ENCODE measurements at places on chromosomes 7 and 10.

DNA sequence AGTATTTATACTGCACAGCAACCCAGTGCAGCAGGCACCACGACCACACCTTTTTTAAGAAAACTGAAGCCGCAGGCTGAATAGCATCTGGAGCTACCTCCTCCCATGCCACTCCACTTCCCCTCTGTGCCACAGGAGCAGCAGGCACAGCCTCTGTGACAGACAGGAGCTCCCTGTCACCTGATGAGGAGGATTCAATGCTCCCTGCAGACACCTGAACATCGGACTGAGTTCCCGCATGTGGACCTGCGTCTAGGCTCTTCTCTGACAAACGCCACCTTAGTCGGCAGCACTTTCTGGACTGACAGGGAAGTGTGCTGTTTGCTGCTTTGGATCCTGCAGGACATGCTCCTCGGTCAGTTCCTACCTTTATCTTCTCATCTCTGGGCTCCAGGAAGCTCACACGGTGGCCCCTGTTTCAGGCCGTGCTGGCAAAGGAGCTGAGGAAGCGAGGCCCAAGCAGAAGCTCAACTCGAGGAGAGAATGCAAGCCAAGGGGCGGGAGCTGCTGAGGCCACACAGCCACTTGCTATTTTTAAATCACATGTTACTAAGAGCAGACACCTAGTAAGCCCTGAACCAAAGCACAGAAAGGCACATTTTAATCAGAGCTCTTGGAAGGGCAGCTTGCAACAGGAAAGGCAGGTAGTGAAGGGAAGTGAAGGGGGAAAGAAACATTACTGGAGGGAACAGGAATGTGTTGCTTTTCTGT, 56.6 kb downstream of the VOPP1 start:
- no peak for DNase-seq

DNA sequence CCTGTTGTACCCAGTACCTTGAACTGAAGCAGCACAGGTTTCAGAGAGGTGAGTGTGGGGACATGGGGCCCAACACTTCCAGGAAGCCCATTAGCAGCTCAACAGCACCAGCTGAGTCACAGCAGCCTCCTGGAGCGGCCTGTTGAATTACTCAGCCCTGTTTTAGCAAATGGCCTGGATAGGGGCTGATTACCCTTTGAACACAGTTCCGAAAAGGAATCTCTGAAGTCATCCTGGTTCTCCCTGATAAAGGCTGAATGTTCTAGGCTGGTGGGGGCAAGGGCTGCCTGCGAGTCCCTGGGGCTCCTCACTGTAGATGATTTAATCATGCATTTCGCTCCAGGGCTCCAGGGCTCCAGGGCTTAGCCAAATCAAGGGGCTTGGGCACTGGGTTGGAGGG, 287.5 kb downstream of the GRID1 start:
- no peak for DNase-seq

DNA sequence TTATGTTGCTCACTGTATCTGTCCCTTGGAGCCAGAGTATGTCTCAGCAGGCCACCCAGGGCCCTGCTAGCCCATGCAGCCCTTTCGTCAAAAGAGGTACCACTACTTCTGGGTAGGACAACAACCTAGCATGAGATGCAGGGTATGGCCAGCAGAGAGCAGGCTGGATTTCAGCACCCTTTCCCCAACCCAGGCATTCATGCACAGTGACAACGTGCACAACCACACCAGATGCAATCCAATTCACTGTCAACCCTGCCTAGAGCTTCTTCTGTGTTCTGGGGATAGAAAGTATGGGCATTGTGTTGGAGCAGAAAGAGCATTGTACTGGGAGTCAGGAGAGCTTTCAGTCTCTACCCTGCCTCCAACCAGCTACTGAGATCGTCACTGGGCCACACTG, 37.9 kb downstream of the JAZF1 start:
- DNase-seq: no peak

DNA sequence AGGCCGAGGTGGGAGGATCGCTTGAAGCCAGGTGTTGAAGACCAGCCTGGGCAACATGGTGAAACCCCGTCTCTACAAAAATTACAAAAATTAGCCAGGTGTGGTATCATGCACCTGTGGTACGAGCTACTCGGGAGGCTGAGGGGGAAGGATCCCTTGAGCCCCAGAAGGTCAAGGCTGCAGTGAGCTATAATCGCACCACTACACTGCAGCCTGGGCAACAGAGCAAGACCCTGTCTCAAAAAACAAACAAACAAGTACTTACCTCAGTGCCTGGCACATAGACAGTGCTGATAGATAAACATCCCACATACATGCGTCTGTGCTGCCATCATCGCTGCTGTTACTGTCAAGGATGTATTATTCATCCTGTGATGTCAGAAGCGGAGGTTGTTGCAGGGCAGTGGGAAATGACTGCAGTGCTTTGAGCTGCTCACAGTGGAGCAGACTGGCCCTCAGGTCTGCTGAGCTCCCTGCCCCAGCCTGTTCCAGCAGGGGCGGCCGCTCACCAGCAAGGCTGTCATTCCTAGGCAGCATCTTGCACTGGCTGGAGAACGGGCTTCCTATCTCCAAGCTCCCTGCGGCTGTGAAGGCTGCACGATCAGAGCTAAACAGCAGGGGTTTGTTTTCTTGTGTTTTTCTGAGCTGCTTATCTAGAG, 18.6 kb downstream of the FOXK1 start:
- DNase-seq: no peak

DNA sequence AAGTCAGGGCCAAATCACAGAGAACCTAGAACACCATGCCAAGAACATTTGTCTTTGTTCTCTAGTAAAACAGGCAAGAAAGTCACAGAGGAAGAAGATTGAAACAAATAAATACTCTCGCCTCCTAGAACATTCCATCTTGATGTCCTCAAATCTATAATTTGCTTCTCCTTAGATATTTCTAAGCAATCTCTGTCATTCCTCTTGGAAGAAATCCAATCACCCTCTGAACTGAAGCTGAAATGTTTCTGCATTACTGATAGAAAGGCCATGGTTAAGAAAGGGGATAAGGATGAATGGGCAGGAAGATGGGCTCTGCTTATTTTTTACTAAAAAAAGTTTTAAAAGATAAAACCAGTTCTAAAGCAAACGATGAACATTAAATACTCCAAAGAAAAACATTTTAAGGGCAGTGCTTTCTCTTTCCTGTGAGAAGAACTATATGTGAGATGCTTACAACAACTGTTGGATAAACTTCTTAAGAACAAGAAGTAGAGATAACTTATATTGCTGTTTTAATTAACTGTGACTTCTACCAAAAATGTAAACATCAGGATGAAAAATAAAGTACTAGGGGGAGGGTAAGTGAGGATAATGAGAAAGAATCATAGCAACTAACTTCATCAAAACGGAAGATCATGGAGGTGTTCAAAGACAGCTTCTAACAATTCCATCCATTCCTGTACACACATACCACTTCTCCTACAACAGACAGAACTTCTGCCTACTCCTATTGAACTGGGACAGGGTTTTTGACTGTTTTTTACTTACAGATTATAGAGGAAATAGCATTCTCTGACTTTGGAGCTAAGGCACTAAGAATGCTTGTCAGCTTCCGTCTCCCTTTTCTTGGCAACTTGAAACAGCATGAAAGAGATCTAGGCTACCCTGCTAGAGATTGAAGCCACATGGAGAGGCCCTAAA, 153.0 kb upstream of the LRRTM3 start:
- no peak for DNase-seq

GRCh38 chr7:141242568-141242967, 168.7 kb downstream of the TMEM178B start:
- no peak for DNase-seq

GRCh38 chr10:8183241-8183704, 128.8 kb downstream of the GATA3 start:
- DNase-seq: no peak

DNA sequence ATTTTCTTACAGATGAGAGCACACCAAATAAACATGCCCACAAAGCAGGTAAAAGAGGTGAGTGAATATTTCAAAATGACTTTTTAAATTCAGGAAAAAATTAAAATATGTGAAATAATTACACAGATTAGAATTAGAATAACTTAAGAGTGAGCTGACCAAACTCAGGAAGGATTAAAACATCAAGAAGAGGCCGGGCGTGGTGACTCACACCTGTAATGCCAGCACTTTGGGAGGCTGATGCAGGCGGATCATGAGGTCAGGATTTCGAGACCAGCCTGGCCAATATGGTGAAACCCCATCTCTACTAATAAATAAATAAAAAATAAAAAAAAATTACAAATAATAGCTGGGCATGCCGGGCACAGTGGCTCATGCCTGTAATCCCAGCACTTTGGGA, 140.1 kb downstream of the REEP3 start:
- no peak for DNase-seq

DNA sequence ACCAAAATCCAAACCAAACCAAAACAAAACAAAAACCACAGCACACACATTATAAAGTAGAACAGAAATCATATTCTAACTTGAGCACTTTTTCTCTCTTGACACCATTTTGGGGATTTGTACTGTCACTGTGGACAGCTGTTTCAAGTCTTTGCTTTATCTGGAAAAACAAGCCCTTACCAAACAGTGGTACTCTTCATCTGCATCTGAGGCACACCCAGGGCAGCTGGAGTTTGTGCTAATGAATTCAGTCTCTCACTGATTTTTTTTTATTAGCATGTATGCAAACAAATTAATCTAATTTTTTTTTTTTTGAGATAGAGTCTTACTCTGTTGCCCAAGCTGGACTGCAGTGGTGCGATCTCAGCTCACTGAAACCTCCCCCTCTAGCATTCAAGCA, 171.4 kb downstream of the RAPGEF5 start:
- DNase-seq: no peak

GRCh38 chr10:90306187-90306586, 551.7 kb downstream of the HTR7 start:
- no peak for DNase-seq

DNA sequence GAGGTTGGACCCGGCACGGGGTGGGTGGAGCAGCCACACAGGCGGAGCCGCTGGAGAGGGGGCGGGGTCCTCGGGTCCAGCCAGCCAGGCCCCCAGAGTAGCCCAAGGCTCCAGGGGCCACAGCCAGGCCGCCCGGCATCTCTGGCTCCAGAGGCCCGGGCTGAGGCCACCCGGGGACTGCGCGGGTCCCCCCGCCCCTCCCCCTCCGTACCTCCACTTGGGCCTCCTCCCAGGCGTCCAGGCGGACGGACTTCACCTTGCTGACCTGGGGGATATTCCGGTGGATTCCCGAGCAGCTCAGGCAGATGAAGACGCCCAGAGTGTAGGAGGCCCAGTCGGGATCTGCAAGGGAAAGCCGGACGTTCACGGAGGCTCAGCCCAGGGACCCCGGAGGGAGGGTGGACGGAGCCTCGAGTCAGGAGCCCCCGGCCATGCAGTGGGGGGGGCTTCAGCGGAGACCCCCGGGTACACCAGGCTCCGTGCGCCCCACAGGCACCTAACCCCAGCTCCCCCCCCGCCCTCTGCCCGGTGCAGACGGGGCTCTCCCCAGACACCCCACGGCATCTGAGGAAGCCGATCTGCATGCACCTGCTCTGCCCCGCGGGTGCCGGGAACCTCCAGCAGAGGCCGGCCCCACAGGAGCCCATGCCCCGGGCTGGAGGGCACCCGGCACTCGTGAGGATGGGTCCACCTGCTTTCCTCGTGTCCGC, 19.2 kb downstream of the ADAP1 start:
- no peak for DNase-seq

DNA sequence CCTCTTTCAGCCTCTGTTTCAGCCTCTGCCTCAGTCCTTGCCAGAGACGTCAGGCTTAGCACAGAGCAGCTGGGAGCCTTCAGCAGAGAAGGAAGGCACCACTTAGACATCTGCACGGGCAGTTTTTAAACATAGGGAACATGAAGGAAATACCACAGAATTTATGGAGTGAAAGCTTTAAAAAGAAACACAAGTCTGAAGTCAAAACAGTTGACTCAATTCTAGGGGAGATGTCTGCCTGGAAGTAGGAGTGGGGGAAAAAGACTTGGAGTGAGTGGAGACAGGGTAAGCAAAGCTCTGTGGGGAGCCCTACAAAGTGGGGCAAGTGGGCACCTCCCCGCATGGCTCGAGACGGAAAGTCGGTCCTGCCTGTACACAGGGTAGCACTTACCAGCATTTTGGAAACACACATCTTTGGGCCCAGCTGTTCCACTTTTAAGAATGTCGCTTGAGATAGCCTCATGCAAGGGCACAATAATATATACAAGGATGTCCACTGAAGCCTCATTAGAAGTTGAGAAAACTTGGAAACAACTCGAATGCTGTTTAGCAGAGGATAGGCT, 5.0 kb upstream of the TBXAS1 start:
- no peak for DNase-seq

- no peak for DNase-seq
These were observed 7.3 kb upstream of the RHOBTB1 start for GRCh38 chr10:60951272-60951724.

DNA sequence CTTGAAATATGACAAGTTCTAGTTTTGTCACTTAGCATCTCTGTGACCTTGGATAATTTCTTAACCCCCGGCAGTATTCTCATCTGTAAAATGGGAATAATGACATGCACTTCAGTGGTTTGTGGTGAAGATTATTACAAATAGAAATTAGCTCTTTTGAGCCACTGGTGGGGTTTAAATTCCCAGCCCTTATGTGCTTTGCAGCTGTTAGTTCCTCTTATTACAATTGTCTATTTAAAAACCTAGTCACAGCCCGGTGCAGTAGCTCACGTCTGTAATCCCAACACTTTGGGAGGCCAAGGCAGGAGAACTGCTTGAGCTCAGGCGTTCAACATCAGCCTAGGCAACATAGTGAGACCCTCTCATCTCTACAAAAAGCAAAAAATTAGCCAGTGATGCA, 30.1 kb downstream of the CAV1 start:
- no peak for DNase-seq

DNA sequence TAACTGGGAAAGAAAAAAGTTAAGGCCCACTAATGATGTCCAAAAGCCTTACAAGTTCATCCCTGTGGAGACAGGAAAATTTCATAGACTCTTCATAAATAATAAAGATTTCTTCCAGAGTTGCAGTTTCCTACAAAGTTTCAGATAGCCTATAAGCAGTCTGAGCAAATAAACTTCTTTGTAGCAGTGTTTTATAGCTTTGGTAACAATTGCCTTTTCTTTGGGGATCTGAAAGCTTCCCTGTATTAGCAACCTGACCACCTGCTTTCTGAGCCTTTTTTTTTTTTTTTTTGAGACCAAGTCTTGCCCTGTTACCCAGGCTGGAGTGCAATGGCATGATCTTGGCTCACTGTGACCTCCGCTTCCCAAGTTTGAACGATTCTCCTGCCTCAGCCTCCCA, 150.0 kb downstream of the NRBF2 start:
- DNase-seq: no peak

- no peak for DNase-seq
These were observed 797.2 kb downstream of the TNS3 start for GRCh38 chr7:46784732-46785131.

- no peak for DNase-seq
These were observed 4.3 kb downstream of the SHH start for GRCh38 chr7:155807789-155808548.

GRCh38 chr10:103911021-103911459, 6.9 kb downstream of the STN1 start:
- DNase-seq: no peak

DNA sequence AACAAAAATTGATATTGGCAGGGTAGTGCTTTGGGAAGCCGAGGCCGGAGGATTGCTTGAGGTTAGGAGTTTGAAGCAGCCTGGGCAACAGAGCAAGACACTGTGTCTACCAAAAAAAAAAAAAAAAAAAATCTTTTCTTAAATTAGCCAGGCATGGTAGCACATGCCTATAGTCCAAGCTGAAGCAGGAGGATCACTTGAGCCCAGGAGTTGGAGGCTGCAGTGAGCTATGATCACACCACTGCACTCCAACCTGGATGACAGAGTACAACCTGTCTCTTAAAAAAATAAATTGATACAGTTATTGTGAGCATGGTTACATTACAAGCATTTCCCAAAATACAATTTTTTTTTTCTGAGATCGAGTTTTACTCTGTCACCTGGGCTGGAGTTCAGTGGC, 59.4 kb upstream of the SVIL start:
- no peak for DNase-seq

GRCh38 chr10:108037061-108037460, 872.6 kb upstream of the SORCS1 start:
- DNase-seq: no peak

All from stimulated activated CD8-positive, alpha-beta memory T cell treated with anti-CD3 and anti-CD28 coated beads, Interleukin-2, amount 100 ng/mL, for 1 hour (primary cell).